ENCODE measurements at places on chromosomes 5 and 9.

GRCh38 chr5:97764700-97765099 is 581.7 kb upstream of the RIOK2 start:
- peak; percentile 92 for DNase-seq

- DNase-seq = no peak
Observed at GRCh38 chr5:119400245-119400644, 44.4 kb downstream of the TNFAIP8 start.

DNA sequence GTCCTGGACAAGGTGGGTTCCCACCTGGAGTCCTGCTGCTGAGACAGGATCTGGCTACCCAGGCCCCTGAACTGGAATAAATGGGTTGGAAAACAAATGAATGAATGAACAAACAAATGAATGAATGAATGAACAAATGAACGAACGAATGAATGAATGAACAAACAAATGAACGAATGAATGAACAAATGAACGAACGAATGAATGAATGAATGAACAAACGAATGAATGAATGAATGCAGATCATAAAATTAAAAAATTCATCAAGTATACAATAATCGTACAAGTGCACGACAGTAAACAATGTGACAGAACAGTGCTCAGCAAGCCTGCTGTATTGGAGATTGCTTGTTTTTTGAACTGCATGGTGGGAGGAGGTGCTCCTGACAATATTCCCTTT is 2097.1 kb downstream of the MAT2B start:
- no peak for DNase-seq

DNA sequence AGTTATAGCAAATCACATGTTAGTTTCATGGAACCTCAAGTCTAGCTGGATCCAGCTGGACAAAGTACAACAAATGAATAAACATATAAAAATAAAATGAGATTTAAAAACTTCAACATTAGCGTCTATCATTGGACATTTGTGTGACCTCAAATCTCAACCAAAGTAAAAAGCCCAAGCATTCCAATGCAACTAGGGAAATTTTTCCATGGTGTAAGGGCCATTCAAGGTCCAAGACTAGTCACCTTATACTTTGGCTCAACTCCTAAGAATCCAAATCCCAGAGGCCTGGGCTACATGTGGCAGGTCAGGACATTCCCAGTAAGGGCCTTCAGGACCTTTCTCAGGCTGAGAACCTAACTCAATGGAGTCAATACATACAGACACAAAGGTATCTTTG is 137.4 kb upstream of the DMAC1 start:
- DNase-seq = no peak

DNA sequence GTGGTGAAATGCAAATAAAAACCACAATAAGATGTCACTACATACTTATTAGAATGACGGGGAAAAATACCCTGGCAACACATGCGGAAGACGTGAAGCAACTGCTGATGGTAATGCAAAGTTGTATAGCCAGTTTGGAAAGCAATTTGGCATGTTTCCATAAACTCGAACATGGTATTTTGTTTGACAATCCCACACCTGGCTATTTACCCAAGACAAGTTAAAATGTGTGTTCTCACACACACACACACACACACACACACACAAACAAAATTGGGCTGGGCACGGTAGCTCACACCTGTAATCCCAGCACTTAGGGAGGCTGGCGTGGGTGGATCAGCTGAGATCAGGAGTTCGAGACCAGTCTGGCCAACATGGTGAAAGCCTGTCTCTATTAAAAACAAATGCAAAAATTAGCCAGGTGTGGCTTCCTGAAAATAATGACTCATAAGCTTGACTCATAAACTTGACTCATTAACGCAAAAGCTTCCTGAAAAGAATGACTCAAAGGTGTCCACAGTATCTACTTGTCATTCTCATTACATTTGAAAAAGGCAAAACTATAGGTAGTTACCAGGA is 456.5 kb downstream of the CDH18 start:
- peak; percentile 23 for DNase-seq

DNA sequence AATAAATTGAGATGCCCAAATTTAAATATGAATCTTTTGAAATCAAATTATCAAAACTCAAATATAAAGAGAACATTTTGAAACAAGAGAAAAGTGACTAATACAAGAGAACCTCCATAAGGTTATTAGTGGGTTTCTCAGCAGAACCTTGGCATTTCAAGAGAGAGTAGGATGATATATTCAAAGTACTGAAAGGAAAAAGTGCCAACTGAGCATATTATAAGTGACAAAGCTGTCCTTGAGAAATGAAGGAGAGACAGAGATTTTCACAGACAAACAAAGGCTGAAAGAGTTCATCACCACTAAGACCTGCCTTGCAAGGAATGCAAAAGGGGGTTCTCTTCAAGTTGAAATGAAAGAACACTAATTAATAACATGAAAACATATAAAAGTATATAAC is 366.0 kb downstream of the HINT1 start:
- no peak for DNase-seq

DNA sequence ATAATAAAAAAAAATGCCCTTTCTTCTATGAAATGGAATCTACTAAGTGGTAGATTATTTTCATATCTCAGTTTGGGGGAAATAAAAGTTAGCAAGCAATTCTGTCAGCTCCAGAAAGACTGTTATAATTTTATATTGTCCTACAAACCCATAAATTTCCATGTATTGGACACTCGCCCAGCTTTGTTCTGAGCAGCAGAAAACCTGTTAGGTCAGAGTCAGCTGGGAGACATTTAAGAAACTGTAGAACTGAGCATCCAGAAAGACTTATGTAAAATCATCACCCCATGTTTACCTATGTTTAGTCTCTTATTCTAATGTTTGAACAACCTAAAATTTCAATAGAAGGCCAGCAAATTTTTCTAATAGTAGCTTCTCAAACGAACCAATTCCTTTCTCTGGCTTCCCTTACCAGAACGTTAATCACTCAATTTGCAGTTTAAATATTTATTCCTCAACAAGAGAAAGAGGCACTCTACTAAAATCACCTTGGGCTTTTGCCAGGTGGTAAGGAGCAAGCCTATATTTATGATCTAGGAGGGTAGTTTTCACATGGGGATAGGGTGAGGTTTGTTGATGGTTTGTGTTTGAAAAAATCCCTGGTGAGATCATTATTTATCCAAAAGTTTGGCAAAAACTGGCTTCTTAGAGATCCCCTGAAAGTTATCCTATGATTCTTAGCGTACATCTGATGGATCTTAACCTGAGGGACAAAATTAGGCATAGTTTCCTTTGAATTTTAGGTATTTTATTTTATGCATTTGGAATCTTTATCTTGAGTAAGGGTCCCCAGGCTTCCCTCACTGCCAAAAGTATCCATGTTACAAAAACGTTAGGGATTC is 34.4 kb downstream of the MACROH2A1 start:
- DNase-seq = no peak

- peak; percentile 57 for DNase-seq
Observed at GRCh38 chr5:111976705-111977435, 219.9 kb upstream of the NREP start.

DNA sequence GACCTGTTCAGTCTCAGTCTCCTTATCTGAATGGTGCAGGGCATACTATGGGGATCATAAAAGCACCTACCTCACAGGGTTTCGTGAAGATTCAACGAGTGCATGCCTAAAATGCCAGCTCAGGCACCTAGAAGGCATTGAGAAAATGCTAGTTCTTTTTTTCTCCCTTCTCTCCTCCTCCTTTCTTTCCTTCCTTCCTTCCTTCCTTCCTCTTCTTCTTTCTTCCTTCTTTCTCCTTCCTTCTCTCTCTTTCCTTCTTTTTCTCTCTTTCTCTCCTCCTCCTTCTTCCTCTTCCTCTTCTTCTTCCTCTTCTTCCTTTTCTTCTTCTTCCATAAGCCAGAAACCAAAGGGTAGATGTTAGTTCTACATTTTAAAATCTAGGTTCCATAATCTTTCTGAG is 12.3 kb upstream of the RAB14 start:
- no peak for DNase-seq

DNA sequence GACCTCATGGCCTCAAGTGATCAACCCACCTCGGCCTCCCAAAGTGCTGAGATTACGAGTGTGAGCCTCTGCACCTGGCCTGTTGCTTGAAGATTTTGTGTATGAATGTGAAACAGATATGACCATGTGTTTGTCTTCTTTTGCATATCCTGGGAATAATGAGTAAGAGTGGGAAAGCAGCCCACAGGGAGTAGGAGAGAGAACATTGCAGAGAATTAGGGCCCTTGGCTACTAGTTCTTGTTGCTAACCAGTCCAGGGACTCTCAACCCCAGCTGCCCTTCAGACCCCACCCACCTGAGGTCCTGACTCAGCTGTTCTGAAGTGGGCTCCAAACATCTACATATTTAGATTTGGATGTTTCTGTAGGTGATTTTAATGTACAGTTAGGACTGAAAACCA is 125.5 kb downstream of the MTX3 start:
- DNase-seq = no peak

GRCh38 chr9:93555370-93555769 is 21.0 kb upstream of the PHF2 start:
- DNase-seq = no peak

GRCh38 chr5:43275391-43275790 is 37.8 kb downstream of the HMGCS1 start:
- no peak for DNase-seq

- DNase-seq = no peak
Observed at GRCh38 chr9:35757226-35757891, 3.3 kb upstream of the MSMP start.

GRCh38 chr9:126235336-126236243 is 91.0 kb upstream of the MVB12B start:
- no peak for DNase-seq

DNA sequence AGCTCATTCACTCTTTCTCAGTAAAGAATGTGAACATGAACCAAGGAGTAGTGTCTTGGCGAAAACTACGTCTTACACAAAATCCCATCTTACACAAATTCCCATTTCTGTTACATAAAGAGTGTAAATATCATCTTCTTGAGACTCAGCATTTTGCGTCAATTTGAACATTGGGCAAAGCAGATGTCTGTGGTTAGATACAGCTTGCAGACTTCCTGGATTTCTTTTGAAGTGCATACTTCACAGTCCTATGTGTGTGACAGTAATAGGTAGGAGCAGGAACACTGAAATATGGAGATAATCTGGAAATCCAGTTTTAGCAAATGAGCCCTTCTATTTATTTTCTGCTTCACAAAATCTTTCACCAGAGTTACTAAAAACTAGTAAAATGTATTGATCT is 58.8 kb downstream of the C6 start:
- peak; percentile 9 for DNase-seq

- DNase-seq = peak; percentile 59
Observed at GRCh38 chr9:73269430-73270101, 117.9 kb downstream of the ANXA1 start.

DNA sequence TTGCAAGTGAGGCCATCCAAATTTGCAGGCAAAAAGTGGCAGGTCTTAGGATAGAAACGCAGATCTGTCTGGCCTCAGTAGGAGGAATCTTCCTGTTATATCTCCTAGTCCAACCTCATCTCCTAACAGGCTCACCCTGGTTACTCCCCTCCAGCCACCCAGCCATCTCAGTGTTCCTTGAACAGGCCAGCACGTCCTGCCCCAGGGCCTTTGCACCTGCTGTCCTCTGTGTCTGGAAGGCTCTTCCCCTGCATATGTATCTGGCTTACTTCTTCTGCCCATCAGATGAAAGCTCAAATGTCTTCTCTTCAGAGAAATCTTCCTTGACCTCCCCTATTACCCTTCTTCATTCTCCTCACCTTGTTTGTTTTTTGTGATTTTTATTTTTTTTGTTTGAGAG is 107.3 kb upstream of the ALDH1B1 start:
- no peak for DNase-seq

- DNase-seq = no peak
Observed at GRCh38 chr9:93022066-93022465, 36.4 kb upstream of the SUSD3 start.

- peak; percentile 7 for DNase-seq
Observed at GRCh38 chr5:14506140-14506538, 75.5 kb upstream of the OTULINL start.

DNA sequence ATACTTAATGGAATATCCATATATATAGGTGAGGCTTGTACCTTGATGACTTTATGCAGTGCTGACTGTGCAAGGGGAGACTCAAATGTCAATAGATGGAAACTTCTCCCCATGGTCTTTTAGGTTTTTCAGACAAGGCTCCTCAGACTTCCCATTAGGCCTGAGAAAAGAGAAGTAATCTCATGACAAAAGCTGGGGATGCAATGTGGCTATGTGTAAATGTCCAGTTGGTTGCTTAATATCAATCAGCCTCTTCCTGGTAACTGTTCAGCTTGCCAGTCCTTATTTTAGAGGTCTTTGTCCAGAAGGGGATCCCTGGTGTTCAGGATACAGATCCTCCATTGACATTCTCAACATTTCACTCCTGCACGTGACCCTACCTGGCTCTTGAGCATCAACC is 621.1 kb upstream of the CDH18 start:
- DNase-seq = no peak

- DNase-seq = peak; percentile 91
Observed at GRCh38 chr9:115204904-115205453, 87.0 kb upstream of the TNC start.

GRCh38 chr9:75927356-75927755 is 36.9 kb downstream of the PCSK5 start:
- no peak for DNase-seq

GRCh38 chr5:111603446-111603827 is 91.1 kb upstream of the STARD4 start:
- DNase-seq = no peak

GRCh38 chr9:97933297-97933998 is 4.5 kb downstream of the HEMGN start:
- DNase-seq = no peak

DNA sequence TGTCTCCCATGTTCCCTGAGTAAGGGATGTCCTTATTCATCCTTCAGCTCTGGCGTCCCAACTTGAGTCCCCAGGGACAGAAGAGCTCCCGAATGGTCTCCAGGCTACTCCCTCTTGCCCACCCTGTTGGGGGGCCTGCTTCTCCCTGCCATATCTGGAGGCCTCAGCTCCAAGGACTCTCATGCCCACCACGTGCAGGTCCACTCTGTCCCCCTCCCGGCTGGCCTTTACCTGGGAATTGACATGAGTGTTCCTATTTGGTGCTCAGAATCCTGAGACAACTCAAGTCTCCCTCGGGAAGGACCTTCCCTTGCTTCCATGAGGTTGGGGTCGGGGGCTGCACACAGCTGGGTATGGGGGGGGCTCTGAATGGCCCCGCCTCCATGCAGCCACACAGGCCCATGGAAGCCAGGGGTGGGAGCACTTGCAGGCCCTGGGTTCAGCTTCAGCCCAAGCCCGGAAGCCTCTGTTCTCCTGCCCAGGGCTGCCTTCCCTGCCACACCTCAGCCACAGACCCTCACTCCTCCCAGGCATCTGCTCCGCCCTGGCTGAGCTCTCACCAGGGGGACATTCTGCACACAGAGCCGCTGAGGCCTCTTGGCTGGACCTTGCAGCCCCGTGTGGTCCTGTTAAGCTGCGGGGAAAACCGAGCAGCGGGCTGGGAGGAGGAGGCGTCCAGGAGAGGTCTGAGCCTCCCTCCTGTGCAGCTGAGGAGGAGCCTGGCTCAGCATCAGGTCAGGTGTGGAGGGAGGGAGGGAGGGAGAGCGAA is 121.9 kb downstream of the PHF2 start:
- no peak for DNase-seq

DNA sequence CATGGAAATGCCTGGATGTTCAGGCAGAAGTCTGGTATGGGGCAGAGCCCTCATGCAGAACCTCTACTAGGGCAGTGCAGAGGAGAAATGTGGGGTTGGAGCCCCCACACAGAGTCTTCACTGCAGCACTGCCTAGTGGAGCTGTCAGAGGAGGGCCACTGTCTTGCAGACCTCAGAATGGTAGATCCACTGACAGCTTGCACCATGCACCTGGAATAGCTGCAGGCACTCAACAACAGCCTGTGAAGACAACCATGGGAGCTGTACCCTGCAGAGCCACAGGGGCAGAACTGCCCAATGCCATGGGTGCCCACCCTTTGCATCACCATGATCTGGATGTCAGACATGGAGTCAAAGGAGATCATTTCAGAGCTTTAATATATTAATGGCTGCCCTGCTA is 36.9 kb downstream of the TRIP13 start:
- no peak for DNase-seq
